Islet precursor cell (in vitro differentiated cells): ENCODE measurements at places on chromosomes 11 and 22.

- DNase-seq = no peak
Measured at GRCh38 chr11:61735391-61735790, 17.0 kb upstream of the MYRF start.

GRCh38 chr11:132541794-132542193 lies 990.5 kb downstream of the OPCML start:
- no peak for DNase-seq

DNA sequence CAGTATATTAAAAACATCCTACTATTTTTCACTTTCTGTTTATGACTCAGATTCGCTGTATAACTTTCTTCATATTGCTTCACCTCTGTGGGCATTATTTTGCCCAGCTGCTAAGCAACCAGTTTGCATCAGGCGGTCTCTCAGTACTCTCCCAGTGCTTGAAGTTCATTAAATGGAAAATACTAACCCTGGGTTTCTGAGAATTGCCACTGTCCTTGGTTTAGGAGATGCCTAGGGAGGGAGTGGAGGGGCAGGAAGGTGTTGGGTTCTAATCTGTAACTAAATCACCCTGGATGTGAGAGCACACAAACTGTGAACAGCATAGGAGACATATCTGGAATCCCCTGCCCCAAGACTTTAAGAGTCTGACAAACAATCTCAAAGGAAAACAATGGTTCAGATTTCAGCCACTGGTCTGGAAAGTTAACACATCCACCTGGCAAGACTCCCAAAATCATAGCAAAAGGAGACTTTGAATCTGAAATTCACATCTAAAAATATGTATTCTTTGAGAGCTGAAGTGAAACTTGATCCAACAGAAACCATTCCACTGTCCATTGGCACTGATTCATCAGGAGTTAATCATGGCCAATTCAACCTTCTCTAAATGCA lies 540.0 kb downstream of the SOX6 start:
- no peak for DNase-seq

GRCh38 chr22:44892803-44893730 lies 116.7 kb downstream of the PHF21B start:
- peak; percentile 22 for DNase-seq

DNA sequence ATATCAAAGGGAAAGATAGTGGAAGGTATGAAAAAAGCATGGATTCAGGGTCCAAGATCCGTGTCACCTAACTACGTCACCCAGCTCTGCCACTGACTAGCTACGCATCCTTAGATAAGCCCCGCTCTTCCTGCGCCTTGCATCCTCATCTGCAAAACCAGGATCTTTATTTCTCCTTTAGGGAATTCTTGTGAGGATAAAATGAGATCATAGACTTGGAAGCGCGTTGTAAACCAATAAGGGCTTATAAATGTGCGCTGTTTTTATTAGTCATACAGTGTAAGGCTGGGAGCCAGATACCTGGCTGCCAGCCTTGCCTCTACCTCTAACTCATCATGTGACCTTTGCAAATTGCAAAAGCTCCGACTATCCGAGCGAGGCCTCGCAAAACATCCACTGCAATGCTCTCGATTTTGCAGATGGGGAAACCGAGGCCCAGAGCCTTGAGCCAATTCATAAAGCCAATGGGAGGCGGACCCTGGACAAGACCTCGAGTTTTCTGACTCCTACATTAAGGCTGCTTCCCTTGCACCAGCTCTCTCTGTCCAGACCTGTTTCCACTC lies 753 bp downstream of the PRPF19 start:
- no peak for DNase-seq

- DNase-seq = peak; percentile 50
Measured at GRCh38 chr22:44894782-44895181, 115.0 kb downstream of the PHF21B start.

DNA sequence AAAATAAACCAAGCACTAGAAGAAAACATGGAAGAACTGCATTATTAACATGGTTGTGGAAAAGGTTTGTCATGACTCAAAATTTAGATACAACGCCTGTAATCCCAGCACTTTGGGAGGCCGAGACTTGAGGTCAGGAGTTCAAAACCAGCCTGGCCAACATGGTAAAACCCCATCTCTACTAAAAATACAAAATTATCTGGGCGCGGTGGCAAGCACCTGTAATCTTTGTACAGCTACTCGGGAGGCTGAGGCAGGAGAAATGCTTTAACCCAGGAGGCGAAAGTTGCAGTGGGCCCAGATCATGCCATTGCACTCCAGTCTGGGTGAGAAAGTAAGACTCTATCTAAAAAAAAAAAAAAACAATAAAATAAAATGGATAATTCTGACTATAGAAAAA lies 23.7 kb downstream of the GNB1L start:
- DNase-seq = no peak

DNA sequence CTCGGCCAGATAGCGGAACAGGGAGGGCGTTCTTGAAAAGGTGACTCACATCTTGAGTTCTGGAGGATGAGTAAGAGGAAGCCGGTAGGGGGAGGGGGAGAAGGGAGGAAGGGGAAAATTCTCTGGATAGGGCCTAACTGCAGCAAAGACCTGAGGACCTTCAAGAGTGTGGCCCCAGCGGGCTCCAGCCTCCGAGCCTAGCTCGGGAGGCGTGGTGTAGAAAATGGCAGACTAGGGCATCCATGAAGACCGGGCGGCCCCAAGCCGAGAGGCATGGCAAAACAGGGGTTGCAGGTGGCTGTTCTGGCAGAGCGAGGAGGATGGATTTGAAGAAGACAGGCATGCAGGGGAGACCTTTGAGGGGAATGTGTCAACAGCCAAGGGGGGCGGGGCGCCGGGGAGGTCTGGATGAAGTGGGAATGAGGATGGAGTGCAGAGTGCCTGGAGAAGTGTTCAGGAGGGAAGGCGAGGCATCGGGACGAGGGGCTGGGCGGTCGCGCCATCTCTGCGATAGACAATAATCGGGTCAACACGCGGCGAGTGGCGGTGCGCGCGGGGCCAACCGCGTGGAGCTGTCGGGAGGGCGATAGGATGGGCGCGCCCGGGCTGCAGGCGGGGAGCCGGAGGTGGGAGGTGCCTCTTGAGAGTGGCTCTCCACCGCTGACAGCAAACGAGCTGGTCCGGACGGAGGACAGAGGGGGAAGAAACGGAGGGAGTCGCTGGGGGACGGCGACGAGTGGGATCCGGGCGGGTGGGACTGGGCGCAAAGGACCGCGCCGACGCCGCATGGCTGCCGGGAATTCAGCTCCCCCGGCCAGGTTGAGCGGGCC lies 40.0 kb upstream of the CREB3L1 start:
- DNase-seq = peak; percentile 96

DNA sequence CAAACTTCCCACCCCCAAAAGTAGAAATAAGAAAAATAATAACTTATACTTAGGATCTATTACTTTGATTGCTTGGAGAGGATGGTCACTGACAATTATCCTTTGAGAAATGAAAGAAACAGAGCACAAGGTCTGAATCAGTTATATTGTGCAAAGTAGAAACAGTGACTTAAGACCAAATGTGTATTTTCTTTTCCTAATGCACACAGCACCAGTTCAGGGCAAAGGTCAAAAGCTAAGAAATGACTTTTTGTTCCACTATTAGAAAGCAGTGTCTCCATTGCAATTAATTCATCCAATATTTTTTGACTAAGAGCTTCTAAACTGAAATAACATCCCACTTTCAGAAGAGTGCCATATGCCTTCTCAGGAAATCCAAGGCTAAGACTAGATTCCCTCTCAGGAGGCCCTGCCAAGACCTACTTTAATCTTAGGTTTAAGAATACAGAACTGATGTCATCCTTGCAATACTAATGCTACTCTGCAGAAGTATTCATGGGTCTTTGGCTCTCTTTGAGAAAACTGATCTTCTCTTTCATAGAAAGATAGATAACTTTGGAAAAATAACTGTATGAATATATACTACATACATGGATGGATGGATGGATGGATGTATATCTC lies 147.0 kb downstream of the APOL5 start:
- DNase-seq = no peak

DNA sequence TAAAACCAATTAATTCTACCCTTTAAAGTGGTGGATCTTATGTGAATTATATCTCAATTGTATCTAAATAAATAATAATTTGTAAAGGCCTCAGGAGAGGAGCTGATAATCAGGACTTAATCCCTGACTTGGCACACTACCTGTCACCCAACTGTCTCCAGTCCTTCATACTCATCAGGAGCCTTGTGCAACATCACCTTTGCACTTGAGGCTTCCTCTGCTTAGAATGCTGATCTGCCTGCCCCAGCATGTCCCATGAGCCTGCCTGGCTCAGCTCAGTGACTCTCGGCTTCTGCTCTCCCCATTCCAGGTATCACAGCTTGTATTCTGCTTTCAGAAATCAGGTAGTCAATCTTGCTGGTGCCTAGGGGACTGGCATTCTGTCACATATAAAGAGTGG lies 43.9 kb upstream of the PRODH start:
- DNase-seq = no peak

DNA sequence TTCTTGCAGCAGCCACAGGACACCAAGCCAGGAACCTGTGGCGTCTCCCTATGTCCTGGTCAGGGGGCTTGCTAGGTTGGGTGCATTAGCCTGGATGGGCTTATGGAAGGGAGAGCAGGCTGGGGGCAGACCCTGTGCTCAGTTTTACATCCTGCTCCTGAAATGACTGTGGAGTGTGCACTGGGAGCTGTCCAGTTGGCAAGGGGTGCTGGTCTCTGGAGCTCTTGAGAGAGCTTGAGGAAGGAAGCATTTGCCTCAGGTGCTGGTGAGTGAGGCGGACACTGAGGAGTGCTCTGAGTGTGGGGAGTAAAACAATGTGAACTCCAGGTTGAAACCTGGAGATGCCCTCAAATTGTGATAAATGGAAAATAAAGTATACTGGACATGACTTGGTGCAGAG lies 3.4 kb downstream of the SCGB1D4 start:
- peak; percentile 83 for DNase-seq

DNA sequence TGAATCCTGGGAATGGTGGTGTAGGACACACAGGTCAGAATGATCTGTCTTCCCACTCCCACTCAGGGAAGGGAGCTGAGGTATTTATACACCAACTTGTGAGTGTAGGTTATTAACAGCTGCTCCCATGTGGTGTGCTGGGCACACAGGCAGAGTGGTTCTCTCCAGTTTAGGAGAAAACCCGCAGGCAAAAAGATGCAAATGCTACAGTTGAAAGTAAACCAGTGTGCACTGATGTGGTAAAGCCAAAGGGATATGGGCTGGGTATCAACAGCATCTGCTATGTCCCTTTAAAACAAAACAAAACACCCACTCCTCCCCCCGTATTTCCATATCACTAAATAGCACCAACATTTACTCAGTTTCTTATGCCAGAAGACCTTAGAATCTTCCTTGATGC lies 75.4 kb upstream of the SYT13 start:
- DNase-seq = no peak

DNA sequence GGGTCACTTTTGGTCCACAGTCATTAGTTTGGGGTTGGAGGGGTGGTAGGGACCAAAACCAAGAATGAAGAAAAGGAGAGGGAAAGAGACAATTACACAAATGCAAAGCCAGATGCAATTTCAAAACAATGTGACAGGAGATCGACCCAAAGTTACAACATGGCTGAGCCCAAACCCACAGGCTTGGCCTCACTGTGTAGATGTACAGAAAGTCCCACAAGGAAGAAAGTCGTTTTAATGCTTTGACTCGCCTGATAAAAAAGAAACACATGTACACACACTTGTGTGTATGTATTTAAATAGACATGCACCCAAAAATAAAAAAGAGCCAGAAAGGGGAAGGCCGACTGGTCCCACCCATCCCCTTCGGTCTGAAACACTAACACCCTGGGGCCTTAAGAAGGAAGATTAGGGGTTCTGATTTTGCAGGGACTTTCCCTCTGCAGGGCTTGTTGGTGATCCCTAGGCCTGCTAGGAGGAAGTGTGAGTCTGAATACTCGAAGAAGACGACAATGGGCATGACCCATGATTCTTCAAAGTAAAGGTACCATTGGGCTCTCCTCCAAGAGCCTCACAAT lies 104.1 kb downstream of the ETS1 start:
- no peak for DNase-seq

DNA sequence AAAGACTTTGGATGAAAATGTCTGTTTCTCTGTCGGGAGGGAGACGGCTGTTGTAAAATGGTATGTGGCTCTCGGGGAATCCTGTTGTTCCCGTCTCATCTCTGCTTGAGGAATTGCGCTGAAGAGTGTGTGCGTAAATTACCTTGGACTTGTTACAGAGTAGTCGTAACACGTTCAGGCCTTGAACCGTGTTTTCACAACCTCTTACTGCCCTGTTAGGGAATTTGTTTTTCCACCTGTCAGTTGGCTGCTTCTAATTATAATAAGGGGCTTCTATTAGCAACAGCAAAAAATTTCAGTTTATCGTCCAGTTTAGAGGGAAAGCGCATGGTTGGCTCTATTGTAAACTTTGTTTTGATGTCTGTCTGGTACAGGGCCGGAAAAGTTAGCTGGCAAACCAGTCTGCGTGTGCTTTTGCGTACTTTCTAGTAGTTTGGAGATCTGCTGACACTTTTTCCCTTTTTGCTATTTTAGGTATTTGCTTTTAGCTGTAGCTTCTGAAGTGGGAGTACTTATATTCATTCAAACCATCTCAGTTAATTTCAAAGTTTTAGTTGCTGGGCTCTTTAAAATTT lies 1.5 kb downstream of the HIPK3 start:
- no peak for DNase-seq

- no peak for DNase-seq
Measured at GRCh38 chr11:15099267-15099666, 15.5 kb upstream of the INSC start.

GRCh38 chr22:41394012-41394356 lies 12.2 kb downstream of the TEF start:
- DNase-seq = no peak

GRCh38 chr11:128725630-128726319 lies 31.9 kb downstream of the FLI1 start:
- no peak for DNase-seq

GRCh38 chr11:62538470-62539237 lies 8.0 kb downstream of the AHNAK start:
- no peak for DNase-seq

- no peak for DNase-seq
Measured at GRCh38 chr22:20852503-20852902, 6.1 kb downstream of the PI4KA start.

- no peak for DNase-seq
Measured at GRCh38 chr11:109586789-109587188, 164.8 kb downstream of the C11orf87 start.

DNA sequence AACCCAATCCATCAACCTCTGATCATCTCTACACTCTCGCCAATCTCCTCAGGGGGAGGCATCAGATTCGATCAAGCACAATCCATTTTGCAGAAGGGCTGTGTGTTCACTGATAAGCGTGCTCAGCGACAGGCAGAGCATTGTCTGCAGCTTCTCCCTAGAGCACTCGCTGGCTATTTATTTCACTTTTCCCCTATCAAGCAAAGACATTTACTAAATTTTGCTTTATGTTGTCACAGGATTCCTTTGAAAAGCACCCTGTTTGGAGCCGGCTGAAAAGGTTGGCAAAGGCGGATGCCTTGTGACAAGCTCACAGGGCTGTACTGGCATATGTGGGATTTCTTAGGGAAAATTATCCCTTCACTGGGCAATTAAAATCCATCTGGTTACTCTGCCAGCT lies 1381.5 kb upstream of the TENM4 start:
- no peak for DNase-seq

DNA sequence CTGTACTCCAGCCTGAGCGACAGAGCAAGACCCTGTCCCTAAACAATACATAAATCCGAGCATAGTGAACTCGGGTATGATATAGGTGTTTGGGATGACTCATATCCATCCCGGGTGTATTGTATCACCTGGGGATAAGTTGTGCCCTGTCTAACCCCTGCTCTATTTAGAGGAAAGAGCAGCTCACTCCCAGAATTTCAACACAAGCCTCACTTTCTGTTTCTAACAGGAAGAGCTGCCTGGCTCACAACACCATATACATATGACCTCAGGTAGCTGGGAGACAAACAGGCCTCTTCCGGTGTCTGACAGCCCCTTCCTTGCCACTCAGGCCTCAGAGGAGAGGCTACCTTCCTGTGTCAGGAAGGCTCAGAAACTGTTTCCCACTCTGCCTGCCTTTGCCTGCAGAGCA lies 9.9 kb upstream of the MICALL1 start:
- peak; percentile 82 for DNase-seq
